GM18507 (cell line): ENCODE measurements at places on chromosomes 11 and 22.

GRCh38 chr11:79742176-79742575 is 301.3 kb upstream of the TENM4 start:
- no peak for DNase-seq

GRCh38 chr11:116733969-116734508 is 38.7 kb downstream of the BUD13 start:
- no peak for DNase-seq

DNA sequence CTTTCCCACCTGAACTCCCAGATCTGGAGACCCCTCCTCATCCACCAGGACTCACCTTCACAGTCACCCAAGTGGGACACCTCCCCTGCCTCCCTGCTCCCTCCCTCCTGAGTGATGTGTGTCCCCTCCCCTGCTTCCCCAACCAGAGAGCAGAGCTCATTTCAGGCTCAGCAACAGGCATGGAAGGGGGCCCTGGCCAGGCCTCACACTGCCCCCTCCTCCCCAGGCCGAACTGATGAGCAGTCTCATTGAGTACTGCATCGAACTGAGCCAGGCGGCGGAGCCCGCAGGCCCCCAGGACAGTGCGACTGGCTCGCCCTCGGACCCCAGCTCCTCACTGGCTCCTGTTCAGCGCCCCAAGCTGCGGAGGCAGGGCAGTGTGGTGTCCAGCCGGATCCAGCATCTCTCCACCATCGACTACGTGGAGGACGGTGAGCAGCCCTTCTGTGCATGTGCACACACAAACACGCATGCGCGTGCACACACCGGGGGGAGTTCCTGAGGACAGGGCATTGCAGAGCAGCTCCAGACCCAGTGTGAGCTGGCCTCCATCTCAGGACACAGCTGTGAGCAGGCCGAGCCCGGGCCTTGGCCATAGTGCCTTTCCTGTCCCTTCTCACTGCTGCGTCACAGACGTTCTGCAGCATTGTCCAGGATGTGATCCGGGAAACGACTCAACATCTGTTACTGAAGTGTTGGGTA is 17.8 kb upstream of the NEAT1 start:
- no peak for DNase-seq

DNA sequence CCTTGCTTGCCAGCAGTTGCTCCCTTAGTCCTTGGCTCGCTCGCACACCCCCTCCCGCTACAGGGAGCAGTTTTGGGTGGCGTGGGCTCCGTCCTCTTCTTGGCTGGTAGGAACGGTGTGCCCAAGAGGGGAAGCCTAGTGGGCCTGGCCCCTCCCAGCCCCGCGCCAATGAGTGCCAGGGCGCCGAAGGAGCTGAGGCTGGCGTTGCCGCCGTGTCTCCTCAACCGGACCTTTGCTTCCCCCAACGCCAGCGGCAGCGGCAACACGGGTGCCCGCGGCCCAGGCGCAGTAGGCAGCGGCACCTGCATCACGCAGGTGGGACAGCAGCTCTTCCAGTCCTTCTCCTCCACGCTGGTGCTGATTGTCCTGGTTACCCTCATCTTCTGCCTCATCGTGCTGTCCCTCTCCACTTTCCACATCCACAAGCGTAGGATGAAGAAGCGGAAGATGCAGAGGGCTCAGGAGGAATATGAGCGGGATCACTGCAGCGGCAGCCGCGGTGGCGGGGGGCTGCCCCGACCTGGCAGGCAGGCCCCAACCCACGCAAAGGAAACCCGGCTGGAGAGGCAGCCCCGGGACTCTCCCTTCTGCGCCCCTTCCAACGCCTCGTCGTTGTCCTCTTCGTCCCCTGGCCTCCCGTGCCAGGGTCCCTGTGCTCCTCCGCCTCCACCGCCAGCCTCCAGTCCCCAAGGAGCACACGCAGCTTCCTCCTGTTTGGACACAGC is 1.6 kb downstream of the C11orf87 start:
- no peak for DNase-seq

GRCh38 chr11:16511116-16512114 is 155.1 kb upstream of the SOX6 start:
- DNase-seq: no peak

GRCh38 chr11:69599502-69599901 is 41.5 kb upstream of the CCND1 start:
- DNase-seq: no peak

DNA sequence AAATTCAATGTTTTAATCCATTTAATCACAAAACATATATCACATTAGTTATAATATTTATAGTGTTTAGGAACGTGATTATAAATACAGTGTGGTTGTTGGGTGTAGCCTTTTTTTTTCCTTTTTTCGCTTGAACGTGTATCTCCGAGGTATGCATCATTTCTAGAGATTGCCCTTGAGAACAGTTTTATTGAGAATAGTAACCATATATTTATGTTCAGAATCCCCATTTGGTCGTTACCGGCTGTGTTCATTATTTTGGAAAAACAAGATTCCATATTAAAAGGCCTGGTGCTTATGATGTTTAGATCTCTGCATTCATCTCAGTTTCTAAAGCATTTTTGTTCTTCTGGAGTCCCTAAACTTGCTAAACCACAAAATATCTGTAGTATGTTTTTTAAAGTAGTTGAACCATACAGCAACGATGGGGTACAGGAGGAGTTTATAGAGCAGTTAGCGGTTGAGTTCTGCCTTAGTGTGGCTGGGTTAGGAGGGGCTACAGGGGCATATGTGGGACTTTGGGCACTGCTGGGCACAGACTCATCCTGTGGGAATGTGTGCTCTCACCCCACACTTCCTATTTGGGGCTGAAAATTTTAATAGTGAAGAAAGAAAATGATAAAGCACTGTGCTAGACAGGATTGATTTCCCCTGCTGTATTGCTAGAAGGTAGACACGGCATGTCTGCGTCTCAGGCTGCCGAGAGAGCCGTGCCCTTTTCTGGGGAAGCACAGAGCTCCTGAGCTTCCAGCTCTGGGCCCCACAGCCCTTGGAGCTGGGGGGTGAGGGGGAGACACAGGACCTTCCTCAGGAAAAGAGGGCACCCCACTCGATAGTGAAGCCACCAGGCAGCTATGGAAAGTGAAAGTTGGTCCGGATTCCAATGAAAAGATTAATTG is 81.5 kb upstream of the PPARA start:
- no peak for DNase-seq
